ENCODE measurements at places on chromosomes 6 and 20. TPM values are rescaled to one million over a fixed set of nuclear protein-coding genes. Genes with fewer than 3 reads are reported as not detected.

Gene EIF6
- total RNA-seq, result 61.7 TPM

Gene MCHR2
- total RNA-seq, result not detected

- no peak overlapping the region for H3K27ac ChIP-seq
- no peaks in the 10 kb centered on the region for H3K27me3 ChIP-seq
- H3K4me1 ChIP-seq, result no peaks in the 10 kb centered on the region
- no peaks in the 10 kb centered on the region for H3K36me3 ChIP-seq
- H3K4me3 ChIP-seq, result no peak overlapping the region
These were observed 53.0 kb upstream of the AIG1 start for GRCh38 chr6:143007646-143008045.

DNA sequence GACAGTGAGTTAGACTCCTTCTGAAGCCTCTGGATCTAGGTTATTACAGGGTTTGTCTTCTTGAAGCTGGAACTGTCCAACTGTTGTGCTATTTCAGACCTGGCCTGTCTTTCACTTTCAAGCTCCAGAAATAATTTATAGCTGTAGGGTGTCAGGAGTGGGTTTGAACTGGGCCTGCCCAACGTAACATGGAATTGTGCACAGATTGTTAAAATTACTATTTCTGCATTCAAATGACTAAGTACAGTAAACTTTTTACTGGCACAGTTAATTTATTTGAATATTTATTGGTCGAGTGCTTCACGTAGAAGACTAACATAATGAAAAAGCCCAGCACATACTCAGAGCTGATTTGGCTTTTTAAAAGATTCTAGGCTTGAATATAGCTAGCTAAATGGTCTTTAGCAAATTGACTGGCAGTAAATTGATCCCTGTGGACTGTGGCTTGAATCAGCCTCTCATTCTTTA lies 74.3 kb downstream of the ARID1B start:
- H3K36me3 ChIP-seq, result no peaks in the 10 kb centered on the region
- no peaks in the 10 kb centered on the region for H3K27me3 ChIP-seq
- no peak overlapping the region for H3K4me3 ChIP-seq
- peak overlapping the region; percentile 10 for H3K27ac ChIP-seq

GRCh38 chr20:58901488-58902402 lies 49.2 kb downstream of the GNAS start:
- peaks cover 51% of the 10 kb centered on the region for H3K36me3 ChIP-seq
- DNase-seq, result no peak
- peaks cover 72% of the 10 kb centered on the region for H3K4me1 ChIP-seq
- H3K27ac ChIP-seq, result no peak overlapping the region
- no peak overlapping the region for H3K4me3 ChIP-seq

GRCh38 chr6:71388856-71389527 lies 100.4 kb downstream of the OGFRL1 start:
- H3K4me3 ChIP-seq, result no peak overlapping the region
- no peaks in the 10 kb centered on the region for H3K36me3 ChIP-seq
- DNase-seq, result no peak
- peaks cover 30% of the 10 kb centered on the region for H3K4me1 ChIP-seq

- H3K4me3 ChIP-seq, result no peak overlapping the region
- no peaks in the 10 kb centered on the region for H3K27me3 ChIP-seq
- peaks cover 8% of the 10 kb centered on the region for H3K4me1 ChIP-seq
- H3K27ac ChIP-seq, result no peak overlapping the region
- no peak for DNase-seq
- peaks cover 11% of the 10 kb centered on the region for H3K36me3 ChIP-seq
These were observed 31.2 kb upstream of the MAPK13 start for GRCh38 chr6:36098920-36099647.

DNA sequence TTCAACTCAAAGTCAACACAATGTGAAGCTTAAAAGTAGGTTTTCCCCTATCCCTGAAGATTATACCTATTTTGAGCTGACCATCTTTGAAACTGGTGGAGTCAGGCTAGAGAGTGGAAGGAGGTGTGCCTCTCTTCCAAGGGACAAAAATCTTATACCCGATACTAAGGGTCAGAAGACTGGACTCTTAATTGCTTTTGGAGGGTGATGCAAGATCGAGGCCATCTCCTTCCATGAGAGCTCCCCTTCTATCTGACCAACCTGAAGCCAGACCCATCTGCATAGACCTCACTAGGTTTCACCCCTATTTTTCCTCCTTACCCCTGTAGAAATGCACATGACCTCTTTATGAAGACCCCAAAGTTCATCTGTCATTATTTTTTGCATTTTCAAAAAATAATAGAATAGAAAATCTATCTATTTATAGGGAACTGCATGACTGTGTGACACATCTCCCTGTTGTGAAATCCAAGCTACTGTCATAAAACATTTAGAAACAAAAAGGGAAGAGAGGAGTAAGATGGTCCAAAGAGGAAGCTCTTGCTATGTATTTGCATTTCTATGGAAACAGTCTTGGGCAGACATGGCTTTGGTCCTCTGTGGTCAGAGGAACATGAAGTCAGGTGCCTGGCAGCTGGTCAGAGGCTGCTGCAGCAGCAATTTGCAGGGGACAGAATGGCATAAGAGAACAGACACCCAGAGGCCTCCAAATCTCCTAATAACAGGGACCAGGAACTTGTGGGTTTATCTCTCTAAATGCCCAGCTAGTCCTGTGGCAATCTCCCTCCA lies 349.2 kb downstream of the MAFB start:
- no peaks in the 10 kb centered on the region for H3K36me3 ChIP-seq
- no peak overlapping the region for H3K27ac ChIP-seq
- H3K4me1 ChIP-seq, result no peaks in the 10 kb centered on the region
- H3K27me3 ChIP-seq, result no peaks in the 10 kb centered on the region
- peak; percentile 9 for DNase-seq
- no peak overlapping the region for H3K4me3 ChIP-seq

DNA sequence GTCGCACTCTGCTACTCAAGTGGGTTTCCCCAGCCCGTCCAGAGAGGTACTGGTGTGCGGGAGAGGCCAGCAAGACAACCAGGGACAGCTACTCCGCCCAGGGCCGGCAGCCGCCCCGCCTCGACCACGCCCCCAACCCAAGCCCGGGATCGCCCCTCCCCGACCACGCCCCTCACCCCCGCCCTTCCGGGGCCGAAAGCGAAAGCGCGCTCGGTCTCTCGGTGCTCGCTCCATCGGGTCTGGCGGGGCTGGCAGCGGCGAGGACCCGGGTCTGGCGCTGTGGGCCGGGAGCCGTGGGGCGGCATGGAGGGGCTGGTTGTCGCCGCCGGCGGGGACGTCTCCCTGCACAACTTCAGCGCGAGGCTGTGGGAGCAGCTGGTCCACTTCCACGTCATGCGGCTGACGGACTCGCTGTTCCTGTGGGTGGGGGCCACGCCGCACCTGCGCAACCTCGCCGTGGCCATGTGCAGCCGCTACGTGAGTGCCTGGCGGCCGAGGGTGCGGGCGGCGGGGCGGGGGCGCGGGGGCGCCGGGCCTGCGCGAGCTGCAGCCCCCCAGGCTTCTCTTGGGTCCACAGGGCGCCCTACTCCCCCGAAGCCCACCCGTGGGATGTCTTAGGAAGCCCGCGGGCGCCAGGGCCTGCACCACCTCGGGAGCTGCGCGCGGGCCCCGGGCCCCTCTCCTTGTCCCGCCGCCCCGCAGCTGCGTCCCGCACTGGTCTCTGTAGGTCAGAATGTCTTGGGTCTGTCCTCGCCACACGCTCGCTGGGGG lies at the start of gene PSMG4:
Gene PSMG4 (plus strand): TSS at position 228 of the 771 bp plus-strand sequence. CDS start 76 bp downstream, at position 304.
- H3K4me3 ChIP-seq, result peak within 1 kb of the TSS; percentile 81
- H3K36me3 ChIP-seq, result no peaks in the 10 kb centered on the region
- DNase-seq, result peak; percentile 93
- peaks cover 25% of the 10 kb centered on the region for H3K4me1 ChIP-seq
- peak within 1 kb of the TSS; percentile 87 for H3K27ac ChIP-seq

- H3K36me3 ChIP-seq, result no peaks in the 10 kb centered on the region
- H3K27me3 ChIP-seq, result no peaks in the 10 kb centered on the region
- peak; percentile 53 for DNase-seq
- H3K27ac ChIP-seq, result no peak overlapping the region
- peaks cover 8% of the 10 kb centered on the region for H3K4me1 ChIP-seq
- H3K4me3 ChIP-seq, result no peak overlapping the region
These were observed 25.8 kb downstream of the LY86 start for GRCh38 chr6:6614096-6614982.

GRCh38 chr6:114793428-114793827 lies 450.6 kb upstream of the HS3ST5 start:
- H3K4me3 ChIP-seq, result no peak overlapping the region
- no peak for DNase-seq
- no peaks in the 10 kb centered on the region for H3K36me3 ChIP-seq
- H3K27ac ChIP-seq, result no peak overlapping the region
- H3K27me3 ChIP-seq, result no peaks in the 10 kb centered on the region

GRCh38 chr20:59453759-59454560 lies 150.4 kb upstream of the PHACTR3 start:
- H3K36me3 ChIP-seq, result no peaks in the 10 kb centered on the region
- no peaks in the 10 kb centered on the region for H3K4me1 ChIP-seq
- no peak overlapping the region for H3K27ac ChIP-seq
- H3K4me3 ChIP-seq, result no peak overlapping the region

DNA sequence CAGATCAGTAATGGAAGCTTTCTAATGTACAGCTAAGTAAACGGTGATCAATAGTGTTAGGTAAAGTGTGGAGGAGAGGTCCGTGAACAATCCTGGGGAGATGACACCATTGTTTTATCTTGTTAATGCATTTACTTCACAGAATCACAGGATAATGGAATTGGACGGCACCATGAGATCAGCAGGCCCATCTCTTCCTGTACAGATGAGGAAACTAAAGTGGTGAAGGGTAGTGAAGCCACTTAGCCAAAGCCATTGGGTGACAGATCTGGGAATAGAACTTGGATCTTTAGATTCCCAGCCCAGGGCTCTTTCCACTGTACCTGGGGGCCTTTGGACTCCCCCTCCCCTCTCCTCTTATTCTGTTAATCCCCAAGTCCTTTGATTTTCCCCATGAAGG lies 26.2 kb upstream of the IER3 start:
- no peak for DNase-seq
- H3K36me3 ChIP-seq, result no peaks in the 10 kb centered on the region
- no peak overlapping the region for H3K4me3 ChIP-seq
- peaks cover 40% of the 10 kb centered on the region for H3K4me1 ChIP-seq
- H3K27me3 ChIP-seq, result no peaks in the 10 kb centered on the region

GRCh38 chr20:63748934-63749270 lies 9.3 kb downstream of the SLC2A4RG start:
- H3K4me1 ChIP-seq, result peaks cover 17% of the 10 kb centered on the region
- H3K36me3 ChIP-seq, result peaks cover 7% of the 10 kb centered on the region
- no peak overlapping the region for H3K27ac ChIP-seq
- no peak overlapping the region for H3K4me3 ChIP-seq
- no peak for DNase-seq

GRCh38 chr6:34457742-34458735 lies 7.8 kb upstream of the PACSIN1 start:
- no peaks in the 10 kb centered on the region for H3K36me3 ChIP-seq
- H3K27me3 ChIP-seq, result no peaks in the 10 kb centered on the region
- no peaks in the 10 kb centered on the region for H3K4me1 ChIP-seq
- H3K4me3 ChIP-seq, result no peak overlapping the region
- DNase-seq, result no peak
